Stimulated activated CD4-positive, alpha-beta T cell treated with anti-CD3 and anti-CD28 coated beads, Interleukin-15, amount 100 ng/mL, for 1 hour (primary cell): ENCODE measurements at places on chromosomes 4 and X.

- no peak for DNase-seq
Observed at GRCh38 chr4:14092741-14093140, 465.2 kb upstream of the BOD1L1 start.

DNA sequence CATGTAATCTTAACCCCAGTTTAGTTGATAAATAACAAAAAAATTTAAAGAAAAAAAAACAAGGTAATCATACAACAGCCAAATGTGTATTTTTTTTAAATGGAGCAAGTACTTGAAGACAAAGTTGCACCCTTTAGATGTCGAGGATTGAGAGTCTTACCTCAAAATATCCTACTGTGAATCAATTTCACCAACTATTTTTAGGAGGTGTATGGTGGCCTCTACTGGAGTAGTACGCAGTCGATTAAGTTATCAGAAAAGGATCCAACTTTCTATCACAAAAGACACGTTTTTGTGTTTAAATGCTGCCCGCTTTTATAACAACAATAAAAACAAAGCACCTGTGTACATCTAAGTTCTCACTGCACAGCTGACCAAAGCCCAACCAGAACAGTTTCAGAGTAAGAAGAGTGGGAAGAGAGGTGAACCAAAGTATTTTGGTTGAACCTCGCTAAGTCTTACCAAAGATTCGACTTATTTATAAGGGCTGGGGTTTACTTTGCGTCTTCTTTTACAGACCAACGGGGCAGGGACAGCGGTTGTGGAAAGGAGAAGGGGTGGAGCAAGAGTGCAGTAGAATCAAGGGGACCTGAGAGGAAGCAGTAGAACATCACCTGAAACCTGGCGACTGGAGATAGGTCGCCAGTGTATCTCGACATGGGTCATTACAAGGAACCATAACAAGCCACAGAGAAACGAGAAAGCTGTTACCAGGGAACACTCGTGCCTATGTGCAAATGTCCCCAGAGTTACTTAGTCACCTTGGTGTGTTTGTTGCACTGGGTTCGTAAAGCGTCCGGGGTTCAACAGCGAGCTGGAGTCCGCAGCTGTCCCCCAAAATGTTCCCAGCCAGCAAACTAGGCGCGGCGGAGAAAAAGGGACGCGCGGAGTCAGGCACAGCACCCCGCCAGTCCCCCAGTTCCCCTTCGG, 1.1 kb downstream of the RPS6KA6 start:
- no peak for DNase-seq

DNA sequence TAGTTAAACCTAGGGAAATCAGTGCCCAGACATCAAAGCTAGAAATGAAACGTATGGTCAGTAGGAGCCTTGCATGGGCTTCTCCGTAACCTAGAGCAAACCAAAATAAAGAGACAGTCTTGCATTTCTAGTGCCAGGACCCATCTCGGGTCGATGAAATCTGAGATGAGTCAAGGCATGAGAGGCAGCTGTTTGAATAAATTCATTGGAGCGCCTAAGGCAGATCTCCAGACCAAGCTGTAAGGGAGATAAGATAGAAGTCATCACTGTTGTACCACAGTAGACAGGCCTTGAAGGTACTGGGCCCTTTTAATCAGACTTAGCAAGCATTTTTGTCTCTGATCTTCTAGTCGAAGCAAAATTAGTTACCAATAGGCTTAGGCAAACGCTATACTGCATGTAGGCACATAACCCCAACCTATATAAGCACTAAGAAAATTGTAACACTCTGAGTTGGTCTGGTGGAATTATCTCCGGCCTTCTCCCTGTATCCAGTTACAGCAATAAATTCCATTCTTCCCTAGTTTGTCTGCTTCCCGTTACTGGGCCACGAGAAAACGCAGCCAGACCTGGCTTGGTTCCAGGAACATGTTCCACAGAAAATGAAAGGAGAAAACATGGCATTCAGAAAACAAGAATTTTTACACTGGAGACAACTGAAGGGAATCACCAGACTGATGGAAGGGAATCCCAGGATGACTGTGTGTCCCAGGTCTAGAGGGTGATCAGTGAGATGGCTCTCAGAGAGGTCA, 21.1 kb upstream of the PAPSS1 start:
- DNase-seq = no peak

DNA sequence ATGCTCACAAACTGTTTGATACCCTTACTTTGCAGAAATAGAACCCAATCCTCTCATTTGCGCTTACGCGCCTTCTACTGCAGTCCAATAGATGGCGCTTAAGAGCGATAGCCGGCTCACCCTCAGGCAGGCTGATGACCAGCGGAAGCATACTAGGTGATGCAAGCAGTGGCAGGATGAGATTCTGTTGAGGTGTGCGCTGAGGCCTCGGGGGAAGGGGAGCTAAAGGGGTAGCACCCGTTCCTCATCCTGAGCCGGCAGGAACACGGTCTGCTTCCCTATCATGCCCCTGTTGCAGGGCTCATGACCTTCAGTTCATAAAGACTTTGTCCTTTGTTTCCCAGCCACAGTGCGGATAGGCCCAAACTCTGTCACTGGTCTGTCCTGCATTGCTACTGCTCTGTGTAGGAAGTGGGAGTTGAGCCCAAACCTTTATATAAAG, 628.9 kb downstream of the TLL1 start:
- no peak for DNase-seq

GRCh38 chrX:2498781-2499302, 1.9 kb downstream of the DHRSX start:
- no peak for DNase-seq

GRCh38 chrX:31237189-31237588, 165.3 kb upstream of the FTHL17 start:
- no peak for DNase-seq

DNA sequence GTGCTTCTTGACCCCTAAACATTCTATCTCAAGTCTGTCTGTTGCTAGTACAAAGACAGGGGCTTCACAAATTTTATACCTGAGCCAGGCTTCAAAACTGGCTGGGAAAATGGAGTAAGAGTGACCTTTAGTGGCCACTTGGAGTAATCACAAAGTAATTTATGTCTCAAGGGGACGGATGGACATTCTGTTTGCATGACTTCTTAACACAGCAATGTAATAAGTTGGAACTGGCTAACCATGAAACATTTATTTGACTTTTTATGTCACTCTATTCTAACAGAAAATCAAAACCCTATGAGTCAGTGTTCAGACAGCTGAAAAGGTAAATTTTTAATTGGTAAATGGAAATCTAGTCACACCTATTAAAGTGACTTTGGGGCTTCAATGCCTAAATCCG, 600.6 kb downstream of the ANKRD50 start:
- DNase-seq = no peak

- DNase-seq = no peak
Observed at GRCh38 chr4:99863804-99864203, 30.4 kb downstream of the LAMTOR3 start.

DNA sequence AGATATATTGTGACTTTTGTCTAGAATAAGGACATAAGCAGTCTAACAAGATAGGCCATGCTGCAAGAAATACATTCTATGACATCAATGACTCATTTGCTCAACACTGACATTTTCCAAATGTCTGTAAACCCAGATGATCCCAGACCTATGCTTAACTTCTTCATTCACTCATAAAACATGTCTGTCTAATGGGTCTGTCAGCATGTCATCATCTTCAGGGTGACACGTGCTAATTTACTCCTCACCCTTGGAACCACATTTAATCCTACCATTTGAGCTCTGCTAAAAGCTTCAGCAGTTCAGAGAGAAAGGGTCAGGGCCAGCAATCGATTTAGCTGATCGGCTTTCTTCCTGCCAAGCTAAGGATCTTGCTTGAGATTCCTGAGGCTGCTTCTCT, 109.4 kb upstream of the MAP3K15 start:
- no peak for DNase-seq

DNA sequence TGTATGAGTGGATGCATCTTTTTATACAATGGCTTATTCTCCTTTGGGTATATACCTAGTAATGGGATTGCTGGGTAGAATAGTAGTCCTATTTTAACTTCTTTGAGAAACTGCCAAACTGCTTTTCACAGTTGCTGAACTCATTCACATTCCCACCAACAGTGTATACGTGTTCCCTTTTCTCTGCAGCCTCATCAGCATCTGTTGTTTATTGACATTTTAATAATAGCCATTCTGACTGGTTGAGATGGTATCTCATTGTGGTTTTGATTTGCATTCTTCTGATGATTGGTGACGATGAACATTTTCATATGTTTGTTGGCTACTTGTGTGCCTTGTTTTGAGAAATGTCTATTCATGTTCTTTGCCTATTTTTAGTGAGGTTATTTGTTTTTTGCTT, 687.0 kb upstream of the EPHA5 start:
- no peak for DNase-seq
